ENCODE measurements at places on chromosomes 3 and 15.

DNA sequence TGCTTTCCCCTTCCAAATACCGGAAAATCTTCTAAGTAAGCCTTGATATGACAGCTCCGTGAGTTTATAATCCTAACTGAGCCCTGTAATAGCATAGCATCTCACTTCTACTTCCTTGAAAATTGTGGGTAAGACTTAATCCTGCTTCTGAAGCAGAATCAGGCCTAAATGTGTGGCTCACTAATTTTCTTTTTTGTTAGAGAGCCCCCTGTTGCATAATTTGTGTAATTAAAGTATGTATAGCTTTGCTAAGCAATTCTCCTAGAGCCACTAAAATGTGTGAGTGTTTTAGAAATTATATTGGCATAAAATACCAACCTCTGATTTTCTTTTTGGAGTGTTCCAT lies 304.4 kb downstream of the FGF12 start:
- no peak for DNase-seq

DNA sequence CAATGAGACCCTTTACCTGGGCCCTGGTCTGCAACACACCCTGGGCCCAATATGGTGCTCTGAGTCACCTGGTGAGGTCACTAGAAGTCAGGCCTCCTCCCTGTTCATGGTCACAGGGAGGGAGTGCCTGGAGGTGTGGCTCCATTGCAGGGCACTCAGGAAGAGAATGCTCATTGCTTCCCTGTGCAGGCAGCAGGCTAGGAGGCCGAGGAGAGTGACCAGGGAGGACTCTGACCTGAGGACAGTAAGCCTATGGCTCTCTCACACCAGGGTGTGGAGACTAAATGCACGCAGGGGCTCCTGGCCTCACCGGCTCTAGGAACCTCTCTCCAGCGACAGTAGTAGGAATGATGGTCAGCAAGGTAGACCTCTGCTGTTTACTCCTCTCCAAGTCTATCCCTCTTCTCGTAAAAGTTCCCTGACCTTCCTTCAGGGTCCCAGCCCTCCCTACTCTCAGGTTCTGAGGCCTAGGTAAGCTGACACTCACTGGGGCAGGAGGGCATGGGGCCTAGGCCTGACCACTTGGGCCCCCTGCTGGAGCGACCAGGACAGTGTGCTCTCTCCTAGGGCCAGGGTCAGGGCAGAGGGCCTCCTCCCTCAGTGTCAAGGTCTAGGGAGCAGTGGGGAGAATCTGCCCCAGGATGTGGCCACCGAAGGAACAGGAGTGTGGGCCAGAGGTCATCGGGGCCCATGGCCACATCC lies 9.6 kb upstream of the SLCO2A1 start:
- DNase-seq, result no peak

DNA sequence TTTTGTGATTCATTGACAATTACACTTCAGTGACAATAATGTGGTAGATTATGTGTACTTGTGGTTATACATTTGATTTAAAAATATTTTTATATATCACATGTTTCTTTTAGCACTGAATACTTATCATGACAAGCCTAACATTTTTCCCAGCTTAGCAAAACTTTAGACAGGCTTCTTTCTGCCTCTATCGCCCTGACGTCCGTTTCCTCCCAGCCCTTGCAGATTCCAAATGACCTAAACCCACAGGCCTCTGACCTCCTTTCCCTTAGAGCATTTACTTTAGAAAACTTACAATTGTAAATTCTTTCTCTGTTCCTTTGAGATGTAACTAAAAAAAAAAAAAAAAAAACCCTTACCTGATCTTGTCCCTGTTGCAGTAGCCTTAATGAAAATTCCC lies 326.1 kb downstream of the UNC13C start:
- no peak for DNase-seq

DNA sequence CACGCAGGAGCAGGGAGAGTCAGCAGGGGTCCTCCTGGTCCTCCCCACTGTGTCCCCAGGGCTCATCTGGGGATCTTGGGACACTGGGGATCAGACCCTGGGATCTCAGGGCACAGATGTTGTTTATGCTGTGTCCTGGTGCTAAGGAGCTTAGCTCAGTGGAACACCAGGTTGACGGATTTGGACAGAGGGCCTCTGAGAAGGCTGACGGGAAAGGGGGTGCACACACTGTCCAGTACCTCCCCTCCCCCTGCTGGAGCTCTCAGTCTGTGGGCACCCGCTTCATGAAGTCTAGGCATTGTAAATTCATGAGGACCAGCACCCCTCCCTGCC lies 21.9 kb upstream of the SEMA3F start:
- DNase-seq, result no peak

- DNase-seq, result no peak
These were observed 35.4 kb downstream of the ARHGAP31 start for GRCh38 chr3:119329551-119329950.

GRCh38 chr3:171462224-171462623 lies 2.0 kb upstream of the TNIK start:
- no peak for DNase-seq

DNA sequence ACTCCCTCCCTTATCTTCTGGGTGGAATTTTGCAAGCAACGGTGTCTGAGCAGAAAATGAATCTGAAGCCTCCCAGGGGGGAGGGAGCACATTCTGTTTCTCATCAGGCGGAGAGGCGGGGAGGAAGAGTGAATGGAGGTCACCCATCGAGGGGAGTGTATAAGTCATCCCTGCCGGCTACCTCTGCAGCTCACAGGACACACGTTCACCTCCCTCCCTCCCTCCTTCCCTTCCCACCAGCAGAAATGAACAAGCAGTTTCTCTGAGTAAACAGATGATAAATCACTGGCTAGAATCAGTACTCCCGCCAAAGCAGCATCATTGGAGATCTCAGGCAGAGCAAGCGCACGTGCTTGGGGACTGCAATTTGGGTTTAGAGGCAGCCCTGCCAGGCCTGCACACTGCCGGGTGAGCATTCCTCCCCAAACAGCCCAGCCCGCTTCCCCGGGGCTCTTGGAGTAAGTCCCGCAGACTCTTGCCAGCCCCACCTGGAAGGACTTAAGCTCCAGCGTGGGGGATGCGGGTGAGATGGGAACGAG lies 38.3 kb downstream of the CPN2 start:
- peak; percentile 91 for DNase-seq

DNA sequence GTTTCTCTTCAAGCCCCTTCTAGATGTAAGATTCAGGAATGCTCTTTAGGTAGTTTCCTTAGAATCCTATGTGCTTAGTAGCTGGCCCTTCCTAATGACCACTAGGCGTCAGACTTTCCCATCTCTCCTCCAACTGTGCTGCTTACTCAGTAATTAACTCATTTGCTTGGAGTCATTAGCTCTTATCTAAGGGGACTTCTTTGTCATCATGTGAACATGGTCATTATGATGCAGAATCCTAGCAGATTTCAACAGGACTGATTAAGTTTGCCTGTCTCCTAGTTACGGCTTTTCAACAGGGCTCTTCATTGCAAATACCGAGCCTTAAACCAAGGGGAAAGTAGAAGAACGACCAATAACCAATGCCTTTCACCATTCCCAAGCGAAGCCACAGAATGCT lies 46.4 kb downstream of the GJD2 start:
- peak; percentile 28 for DNase-seq

GRCh38 chr3:68666429-68667136 lies 265.8 kb downstream of the TAFA4 start:
- no peak for DNase-seq

DNA sequence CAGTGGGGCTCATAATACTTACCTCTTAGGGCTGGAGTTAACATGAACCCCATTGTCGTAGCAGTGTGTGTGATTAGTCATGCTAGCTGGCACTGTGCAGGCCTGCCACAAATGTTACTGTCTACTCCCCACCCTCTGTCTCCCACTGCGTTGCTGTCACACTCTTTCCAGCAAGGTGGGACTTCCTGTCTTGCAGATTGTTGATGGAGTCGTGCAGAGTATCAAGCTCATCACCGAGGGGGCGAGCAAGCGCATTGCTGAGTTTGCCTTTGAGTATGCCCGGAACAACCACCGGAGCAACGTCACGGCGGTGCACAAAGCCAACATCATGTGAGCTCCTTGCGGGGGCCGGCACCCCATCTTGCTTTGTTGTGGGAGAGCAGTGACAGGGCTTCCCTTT lies 12.9 kb downstream of the IDH3A start:
- no peak for DNase-seq

GRCh38 chr3:139561959-139562676 lies 22.6 kb upstream of the RBP1 start:
- no peak for DNase-seq

- DNase-seq, result no peak
These were observed 7.2 kb downstream of the SPG11 start for GRCh38 chr15:44656298-44656697.

DNA sequence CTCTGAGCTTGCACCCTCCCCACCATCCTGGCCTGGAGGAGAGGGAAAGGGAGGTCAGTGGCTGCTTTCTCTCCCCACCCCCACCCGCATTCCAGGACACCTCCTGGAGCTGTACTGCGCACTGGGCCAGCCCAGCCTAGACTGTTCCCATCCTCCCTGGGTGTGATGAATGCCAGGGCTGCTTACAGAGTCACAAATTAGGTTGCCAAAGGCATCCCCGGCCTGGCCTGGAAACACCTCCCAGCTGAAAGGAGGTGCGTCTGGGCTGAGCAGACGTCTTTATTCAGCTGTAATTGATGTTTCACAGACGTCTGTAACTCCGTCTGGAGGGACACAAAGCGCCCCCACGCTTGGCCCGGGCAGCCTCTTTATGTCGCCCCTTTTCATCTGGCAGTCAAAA lies 47.6 kb downstream of the RHCG start:
- DNase-seq, result no peak

DNA sequence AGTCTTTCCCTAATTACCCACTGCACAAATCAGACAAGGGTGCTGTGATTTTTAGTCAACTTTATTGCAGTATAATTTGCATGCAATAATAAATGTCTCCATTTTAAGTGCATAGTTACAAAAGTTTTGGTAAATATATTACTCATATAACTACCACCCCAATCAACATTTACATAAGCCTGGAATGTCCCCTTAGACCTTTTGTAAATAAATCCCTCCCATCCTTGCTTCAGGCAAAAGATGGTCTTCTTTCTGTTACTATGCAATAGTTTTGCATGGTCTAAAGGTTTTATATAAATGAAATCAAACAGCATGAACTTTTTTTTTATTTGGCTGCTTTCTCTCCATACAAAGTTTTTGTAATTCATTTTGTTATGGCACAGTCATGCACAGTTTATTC lies 235.4 kb downstream of the PYDC2 start:
- no peak for DNase-seq

DNA sequence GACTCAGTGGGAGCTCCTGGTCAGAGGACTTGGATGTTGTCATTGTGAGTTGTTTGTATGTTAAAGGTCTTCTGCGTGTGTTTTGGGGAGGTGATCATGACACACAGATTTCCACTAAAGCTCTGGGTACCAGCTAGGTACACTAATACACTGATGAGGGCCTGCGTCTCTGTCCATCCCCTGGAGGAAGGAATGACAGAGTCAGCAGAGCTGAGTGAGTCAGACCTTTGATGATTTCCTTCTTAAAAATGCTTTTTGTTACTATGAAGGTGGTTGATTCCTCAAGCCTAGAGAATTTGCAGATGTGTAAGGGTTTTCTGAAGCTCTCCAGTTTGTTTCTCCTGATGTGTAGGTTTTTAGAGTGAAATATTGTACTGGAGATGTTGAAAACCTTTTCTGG lies 424.1 kb upstream of the TPM1 start:
- peak; percentile 84 for DNase-seq

DNA sequence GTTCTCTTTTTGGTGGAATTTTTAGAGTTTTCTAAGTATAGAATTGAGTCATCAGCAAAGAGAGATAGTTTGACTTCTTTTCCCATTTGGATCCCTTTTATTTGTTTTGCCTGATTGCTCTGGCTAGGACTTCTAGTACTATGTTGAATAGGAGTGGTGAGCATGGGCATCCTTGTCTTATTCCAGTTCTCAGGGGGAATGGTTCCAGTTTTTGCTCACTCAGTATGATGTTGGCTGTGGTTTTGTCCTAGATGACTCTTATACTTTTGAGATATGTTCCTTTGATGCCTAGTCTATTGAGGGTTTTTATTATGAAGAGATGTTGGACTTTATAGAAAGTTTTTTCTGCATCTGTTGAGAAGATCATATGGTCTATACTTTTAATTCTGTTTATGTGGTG lies 72.5 kb downstream of the TNFAIP8L3 start:
- no peak for DNase-seq

DNA sequence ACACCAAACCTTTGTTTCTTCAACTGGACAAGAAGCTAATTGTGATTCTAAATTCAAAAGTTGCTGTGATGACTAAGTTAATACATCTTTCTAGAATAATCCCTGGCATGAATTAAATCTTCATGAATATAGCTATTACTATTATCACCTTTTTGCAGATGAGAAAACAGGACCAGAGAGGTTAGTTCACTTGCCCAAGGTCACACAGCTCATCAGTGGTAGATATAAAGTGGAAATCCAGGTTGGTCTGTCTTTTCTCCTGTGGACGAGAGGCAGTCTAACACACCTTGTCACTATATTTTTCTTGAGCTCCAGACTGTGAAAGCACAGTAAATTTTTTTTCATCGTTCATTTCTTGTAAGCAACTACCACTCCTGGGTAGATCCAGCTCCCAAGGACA lies 247.6 kb upstream of the LRTM1 start:
- no peak for DNase-seq

- DNase-seq, result no peak
These were observed 377.5 kb upstream of the NR2F2 start for GRCh38 chr15:95953032-95953431.

GRCh38 chr15:33048255-33048654 lies 146.3 kb downstream of the FMN1 start:
- DNase-seq, result no peak

Data from fibroblast of skin of left quadriceps (primary cell).